ENCODE measurements at places on chromosomes 3 and 15.

GRCh38 chr3:175029828-175030227 lies 170.7 kb downstream of the NAALADL2 start:
- no peak for DNase-seq

- DNase-seq = no peak
Observed at GRCh38 chr3:106294121-106294520, 425.3 kb upstream of the CBLB start.

DNA sequence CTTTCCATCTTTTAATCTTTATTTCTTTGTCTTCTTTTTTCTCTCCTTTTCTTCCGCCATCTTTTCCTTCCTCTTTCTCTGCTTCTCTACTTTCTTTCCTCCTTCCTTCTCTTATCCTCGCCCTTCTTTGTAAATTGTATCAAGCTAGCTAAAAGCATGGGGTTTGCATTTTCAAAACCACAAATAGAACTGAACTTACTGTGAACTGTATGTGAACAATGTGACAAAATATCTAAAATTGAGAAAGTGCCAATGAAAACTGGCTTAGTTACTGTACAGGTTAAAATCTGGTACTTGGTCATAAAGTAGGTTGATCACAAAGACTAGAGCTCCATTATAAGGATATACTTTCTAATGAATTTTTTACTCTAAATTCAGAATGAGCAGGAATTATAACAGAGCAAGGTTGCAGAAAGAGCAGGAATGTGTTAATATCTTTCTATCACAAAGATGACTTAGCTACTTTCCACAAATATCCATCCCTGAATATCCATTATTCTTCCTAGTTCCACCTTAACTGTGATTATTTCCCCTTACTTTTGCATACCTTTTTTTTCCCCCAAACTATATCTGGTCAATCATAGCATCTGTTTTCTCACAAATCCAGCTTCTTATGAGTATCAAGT lies 122.4 kb downstream of the LSAMP start:
- DNase-seq = no peak

DNA sequence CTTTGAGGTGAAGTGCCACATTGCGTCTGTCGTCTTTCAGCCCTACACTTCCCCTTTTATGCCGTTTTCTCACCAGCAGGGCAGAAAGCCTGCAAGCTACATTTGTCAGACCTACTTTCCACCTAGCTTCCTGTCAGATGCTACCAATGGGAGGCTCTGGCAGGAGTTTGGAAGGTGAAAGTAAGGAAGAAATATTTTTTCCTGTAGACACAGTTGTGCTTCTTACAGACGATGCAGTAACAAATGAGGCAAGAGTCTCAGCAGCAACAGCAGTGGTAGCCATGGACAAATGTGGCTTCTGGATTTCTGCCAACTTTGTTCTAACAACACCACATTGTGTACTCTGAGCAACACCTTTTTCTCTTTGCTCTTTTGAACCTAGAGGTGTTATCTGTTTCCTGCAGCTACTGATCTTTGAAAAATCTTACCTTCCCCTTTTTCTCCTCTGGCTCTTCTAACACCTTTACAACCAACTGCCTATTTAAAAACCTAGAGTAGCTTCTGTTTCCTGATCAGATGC lies 70.6 kb upstream of the STT3B start:
- peak; percentile 32 for DNase-seq

GRCh38 chr3:78738833-78739232 lies 1029.0 kb downstream of the ROBO1 start:
- no peak for DNase-seq

GRCh38 chr15:51904931-51905330 lies 66.6 kb downstream of the LEO1 start:
- DNase-seq = no peak

GRCh38 chr3:169475978-169476698 lies 187.4 kb downstream of the MECOM start:
- DNase-seq = no peak

- DNase-seq = no peak
Observed at GRCh38 chr15:89912145-89912673, 543 bp downstream of the ARPIN start.

GRCh38 chr15:66923438-66923881 lies 141.9 kb upstream of the SMAD3 start:
- no peak for DNase-seq

GRCh38 chr15:39784638-39785037 lies 2.0 kb upstream of the FSIP1 start:
- DNase-seq = no peak

GRCh38 chr3:105907777-105908176 lies 39.0 kb upstream of the CBLB start:
- no peak for DNase-seq

- DNase-seq = no peak
Observed at GRCh38 chr3:32880225-32880624, 62.4 kb downstream of the TRIM71 start.

- no peak for DNase-seq
Observed at GRCh38 chr3:79947469-79947868, 179.7 kb upstream of the ROBO1 start.

DNA sequence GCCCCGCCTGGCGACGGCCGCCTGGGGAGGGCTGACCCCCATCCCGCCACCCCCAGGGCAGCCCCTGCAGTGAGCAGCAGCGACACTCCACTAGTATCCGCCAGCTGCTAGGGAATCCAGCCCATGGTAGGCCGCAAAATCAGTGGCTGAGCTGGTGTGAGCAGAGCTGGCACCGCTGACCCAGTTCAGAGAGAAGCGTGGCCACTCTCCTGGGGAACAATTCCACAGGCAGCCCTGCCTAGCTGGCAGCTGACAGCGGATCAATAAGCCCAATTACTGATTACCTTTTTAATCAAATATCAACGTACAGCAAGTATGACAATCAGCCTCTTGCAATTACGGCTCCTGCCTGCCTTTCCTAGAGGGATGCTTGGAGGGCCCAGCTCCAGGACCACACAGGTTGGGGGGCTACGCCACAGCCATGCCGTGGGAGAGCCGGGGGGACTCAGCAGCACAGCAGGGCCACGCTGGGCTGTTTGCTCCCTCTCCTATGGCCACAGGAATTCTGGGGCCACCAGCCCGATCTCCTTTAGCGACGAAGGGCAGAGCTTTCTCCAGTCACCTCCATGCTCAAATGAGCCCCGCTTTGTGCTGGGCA lies 13.9 kb downstream of the DNAJB8 start:
- no peak for DNase-seq

- DNase-seq = no peak
Observed at GRCh38 chr3:103796068-103796467, 1361.3 kb downstream of the ZPLD1 start.

GRCh38 chr3:188754267-188754666 lies 417.5 kb upstream of the TPRG1 start:
- no peak for DNase-seq

DNA sequence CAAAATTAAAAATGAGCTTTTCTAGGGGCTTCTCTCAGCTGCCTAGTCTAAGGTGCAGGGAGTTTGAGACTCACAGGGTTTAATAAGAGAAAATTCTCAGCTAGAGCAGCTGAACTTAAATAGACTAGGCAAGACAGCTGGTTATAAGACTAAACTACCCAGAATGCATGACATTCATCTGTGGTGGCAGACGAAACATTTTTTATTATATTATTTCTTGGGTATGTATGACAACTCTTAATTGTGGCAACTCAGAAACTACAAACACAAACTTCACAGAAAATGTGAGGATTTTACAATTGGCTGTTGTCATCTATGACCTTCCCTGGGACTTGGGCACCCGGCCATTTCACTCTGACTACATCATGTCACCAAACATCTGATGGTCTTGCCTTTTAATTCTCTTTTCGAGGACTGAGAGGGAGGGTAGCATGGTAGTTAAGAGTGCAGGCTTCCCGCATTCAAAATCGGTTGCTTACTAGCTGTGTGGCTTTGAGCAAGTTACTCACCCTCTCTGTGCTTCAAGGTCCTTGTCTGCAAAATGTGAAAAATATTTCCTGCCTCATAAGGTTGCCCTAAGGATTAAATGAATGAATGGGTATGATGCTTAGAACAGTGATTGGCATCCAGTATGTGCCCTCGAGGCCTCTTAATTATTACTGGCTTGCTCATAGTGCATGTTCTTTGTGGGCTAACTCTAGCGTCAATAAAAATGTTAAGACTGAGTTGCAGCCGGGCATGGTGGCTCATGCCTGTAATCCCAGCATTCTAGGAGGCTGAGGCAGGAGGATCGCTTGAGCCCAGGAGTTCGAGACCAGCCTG lies 984 bp downstream of the CCR5 start:
- no peak for DNase-seq

DNA sequence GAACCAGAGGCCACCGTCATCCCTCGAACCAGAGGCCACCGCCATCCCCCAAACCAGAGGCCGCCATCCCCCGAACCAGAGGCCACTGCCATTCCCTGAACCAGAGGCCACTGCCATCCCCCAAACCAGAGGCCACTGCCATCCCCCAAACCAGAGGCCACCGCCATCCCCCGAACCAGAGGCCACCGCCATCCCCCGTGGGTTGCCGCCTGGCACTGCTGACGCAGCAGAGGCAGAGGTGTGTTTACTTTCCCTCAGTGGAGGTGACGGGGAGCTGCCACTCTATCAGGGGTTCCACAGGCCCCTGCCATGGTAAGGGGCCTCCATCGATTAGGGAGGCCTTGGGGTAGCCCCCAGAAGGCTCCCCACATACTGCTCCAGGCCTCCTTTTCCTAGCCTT lies 1.5 kb downstream of the IQSEC1 start:
- DNase-seq = no peak

DNA sequence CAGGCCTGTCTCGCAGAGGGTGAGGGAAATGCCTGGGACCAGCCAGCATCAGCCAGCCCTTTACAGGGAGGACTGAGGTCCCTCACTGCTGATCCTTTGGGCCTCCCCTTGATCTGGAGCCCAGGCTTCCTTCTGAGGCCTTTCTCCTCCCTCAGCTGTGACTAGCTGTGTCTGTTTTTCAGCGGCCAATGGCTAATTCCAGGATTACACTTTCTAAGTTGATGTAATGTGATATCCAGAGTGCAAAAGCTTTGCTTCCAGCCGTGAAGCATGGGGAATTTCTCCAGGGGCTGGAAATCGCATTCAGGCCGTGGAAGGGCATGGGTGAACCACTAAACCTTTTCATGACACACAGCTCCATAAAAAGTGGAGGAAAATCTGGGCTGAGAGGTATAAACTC lies 157.6 kb downstream of the SHQ1 start:
- no peak for DNase-seq

GRCh38 chr15:57427367-57427821 lies 51.1 kb downstream of the CGNL1 start:
- no peak for DNase-seq

DNA sequence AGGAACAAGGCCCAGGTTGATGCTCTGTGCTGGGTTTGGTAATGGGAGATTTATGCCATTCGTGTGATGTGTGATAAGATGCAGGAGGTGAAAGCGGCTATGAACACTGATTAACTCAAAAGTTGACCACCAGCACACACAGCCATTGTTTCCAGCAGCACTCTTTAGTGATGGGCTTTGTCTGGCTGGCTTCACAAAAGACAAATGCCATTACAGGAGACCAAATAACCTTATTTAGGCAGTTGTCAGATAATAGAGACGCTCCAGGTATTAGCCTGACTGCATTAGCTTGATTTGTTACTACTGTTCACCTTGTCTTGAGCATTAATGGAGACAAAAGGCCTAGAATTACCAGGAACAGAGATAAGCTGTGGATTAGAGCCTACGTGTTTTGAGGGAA lies 5.1 kb downstream of the HESX1 start:
- no peak for DNase-seq

DNA sequence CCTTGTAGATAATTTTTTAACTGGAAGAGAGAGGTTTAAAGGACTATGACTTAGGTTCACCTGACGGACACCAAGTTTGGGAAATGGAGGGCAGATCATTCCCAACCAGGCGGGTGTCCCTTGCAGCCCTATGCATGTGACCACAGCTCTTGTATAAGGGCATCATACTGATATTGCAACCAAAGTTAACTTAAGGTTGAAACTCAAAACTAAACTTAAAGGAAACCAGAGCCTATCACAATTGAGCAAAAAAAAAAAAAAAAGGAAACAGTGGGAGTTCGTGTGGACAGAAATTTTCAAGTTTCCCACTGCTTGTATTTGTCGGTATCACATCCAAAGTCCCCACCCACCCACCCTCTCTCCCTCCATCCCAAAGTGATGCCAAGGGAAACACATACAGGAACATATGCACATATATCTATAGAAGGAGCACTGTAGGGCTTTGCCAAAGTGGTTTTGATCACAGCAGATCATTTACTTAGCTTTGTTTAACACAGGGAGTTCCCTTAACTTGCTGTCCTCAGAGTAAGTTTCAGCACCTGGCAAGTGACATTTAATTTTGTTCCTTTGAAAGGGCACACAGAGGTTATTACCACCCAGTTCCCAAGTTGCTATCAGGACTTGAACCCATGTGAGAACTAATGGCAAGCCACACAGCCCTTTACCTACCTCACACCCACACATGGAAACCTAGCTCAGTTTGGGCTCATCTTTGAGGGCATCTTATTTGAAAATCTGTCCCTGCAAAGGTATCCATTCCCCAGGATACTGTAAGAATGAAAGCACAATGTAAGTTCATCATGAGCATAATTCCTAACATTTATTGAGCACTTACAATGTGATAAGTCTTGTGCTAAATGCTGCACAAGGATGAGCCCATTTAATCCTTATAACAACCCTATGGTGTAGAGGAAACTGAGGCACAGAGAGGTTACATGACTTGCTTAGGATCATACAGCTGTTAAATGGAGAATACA lies 204.5 kb upstream of the CMC1 start:
- no peak for DNase-seq

DNA sequence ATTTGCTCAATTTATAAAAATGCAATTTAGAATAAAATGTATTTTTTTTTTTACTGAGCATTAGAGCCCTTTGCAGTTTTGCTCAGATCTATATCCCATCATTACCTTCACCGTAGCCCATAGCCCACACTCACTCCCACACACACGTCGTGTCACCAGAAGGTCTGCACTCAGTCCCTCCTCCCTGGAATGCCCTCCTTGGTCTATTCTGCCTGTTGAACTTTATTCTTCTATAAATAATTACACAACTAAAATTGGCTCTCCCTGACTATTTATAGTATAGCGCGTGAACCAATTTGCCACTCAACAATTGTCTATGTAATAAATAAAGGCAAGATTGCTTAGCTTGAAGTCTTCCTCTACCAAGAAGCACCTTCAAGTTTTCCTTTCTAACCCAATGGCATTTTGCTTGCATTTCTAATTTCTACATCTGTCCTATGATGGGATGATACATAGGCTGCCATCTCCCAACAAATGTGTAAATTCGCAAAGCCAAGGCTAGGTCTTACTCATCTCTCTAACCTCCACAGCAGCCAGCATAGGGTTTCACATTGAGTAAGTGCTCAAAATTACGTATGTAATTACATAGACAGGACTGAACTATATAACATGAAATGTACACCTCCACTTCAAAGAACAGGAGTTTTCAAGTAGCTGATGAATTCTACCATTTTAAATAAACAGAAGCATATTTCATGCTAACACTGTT lies 172.0 kb upstream of the HES1 start:
- DNase-seq = no peak

- DNase-seq = no peak
Observed at GRCh38 chr3:115913069-115913686, 289.9 kb downstream of the GAP43 start.

GRCh38 chr15:51075364-51075763 lies 19.3 kb downstream of the TNFAIP8L3 start:
- DNase-seq = no peak

Data from effector CD4-positive, alpha-beta T cell (primary cell).